ENCODE measurements at places on chromosomes 7 and 10.
A peak's percentile ranks its signal among the peaks of the same experiment; 100 is the strongest.

DNA sequence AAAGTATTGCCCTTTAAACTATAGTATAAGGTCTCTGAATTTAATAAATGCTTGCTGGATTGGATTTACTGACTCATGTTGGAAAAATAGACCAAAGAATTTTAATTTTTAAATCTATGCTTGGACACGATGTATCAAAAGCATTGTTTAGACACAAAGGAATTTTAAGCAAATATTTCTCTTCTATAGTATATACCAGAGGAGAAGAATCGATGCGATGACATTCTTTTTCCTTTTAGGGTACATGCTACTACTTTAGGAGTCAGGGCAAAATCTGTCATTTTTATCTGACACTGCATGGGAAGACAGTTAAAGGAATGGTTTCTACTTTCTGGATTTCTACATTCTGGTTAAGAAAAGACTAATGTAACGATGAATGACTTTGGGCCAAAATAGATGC, 339.9 kb downstream of the BMPER start:
- no peak overlapping the region for H3K4me3 ChIP-seq
- H3K36me3 ChIP-seq, result no peaks in the 10 kb centered on the region
- H3K27ac ChIP-seq, result no peak overlapping the region
- no peaks in the 10 kb centered on the region for H3K27me3 ChIP-seq

DNA sequence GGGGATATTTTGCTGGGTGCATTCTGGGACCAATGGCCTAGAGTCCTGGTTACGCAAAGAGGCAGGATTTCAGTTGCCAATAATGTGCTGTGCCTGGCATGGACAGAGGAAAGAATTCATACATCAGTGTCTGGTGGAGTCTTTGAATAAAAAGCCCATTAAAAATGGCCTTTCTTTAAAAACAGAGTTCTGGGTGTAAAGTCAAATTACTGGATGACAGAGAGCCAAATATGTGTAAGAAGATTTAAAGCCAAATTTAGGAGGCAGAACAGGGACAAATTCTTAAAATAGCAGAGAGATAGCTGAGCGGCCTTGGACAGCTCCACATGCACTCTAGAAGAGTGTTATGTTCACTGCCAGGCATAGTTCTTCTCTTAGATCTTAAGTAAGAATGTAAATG, 60.8 kb upstream of the MEOX2 start:
- no peaks in the 10 kb centered on the region for H3K4me1 ChIP-seq
- no peak overlapping the region for H3K4me3 ChIP-seq
- H3K27me3 ChIP-seq, result no peaks in the 10 kb centered on the region
- DNase-seq, result no peak
- no peaks in the 10 kb centered on the region for H3K36me3 ChIP-seq

- H3K27me3 ChIP-seq, result no peaks in the 10 kb centered on the region
- no peak for DNase-seq
- H3K27ac ChIP-seq, result no peak overlapping the region
- H3K4me1 ChIP-seq, result no peaks in the 10 kb centered on the region
- H3K4me3 ChIP-seq, result no peak overlapping the region
These were observed 1044.9 kb downstream of the TYW1 start for GRCh38 chr7:68041554-68041953.

GRCh38 chr7:54581511-54581910, 39.3 kb downstream of the VSTM2A start:
- no peaks in the 10 kb centered on the region for H3K27me3 ChIP-seq
- H3K4me3 ChIP-seq, result no peak overlapping the region
- no peaks in the 10 kb centered on the region for H3K4me1 ChIP-seq
- no peak for DNase-seq

GRCh38 chr7:142913051-142913450, 20.5 kb downstream of the TRPV5 start:
- H3K4me1 ChIP-seq, result peaks cover 15% of the 10 kb centered on the region
- H3K36me3 ChIP-seq, result no peaks in the 10 kb centered on the region
- no peak overlapping the region for H3K27ac ChIP-seq
- H3K4me3 ChIP-seq, result no peak overlapping the region
- DNase-seq, result no peak
- H3K27me3 ChIP-seq, result peaks cover 13% of the 10 kb centered on the region

DNA sequence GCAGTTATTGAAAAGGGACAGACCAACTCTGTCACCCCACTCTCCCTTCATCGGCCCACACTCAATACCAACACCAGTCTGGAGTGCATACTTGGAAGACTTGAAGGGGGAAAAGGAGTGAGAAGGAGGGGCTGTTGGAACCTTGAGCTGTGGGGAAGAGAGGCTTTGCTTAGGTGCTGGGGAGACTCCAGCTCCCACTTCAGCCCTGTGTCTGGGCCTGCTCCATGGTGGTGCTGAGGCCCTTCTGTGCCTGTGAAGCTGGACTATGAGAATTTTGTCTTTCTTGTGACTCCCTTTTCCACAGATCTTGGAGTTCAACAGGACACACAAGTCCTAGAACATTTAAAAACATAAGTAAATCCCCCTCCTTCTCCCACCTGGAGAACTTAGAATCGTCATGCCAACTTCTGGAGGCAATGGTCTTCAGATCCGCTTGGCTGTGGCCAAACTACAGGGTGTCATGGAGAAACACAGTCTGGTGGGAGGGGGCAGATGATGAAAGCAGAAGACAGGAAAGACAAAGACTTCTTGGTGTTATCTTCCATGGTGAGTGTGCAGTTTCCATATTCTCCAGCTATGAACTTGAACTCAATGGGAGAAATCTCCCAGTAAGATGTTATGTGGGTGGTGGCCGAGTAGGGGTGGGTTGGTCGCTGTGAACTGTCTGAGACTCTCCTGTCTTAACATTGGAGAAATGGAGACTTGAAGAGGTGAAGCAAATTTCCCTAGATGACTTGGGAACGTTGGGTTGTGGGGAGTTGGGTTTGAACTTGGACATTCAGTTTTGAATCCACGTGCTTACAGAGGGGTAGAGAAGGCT, 18.4 kb upstream of the GIMAP8 start:
- H3K4me3 ChIP-seq, result no peak overlapping the region
- DNase-seq, result no peak
- no peaks in the 10 kb centered on the region for H3K4me1 ChIP-seq
- no peaks in the 10 kb centered on the region for H3K36me3 ChIP-seq
- no peak overlapping the region for H3K27ac ChIP-seq

DNA sequence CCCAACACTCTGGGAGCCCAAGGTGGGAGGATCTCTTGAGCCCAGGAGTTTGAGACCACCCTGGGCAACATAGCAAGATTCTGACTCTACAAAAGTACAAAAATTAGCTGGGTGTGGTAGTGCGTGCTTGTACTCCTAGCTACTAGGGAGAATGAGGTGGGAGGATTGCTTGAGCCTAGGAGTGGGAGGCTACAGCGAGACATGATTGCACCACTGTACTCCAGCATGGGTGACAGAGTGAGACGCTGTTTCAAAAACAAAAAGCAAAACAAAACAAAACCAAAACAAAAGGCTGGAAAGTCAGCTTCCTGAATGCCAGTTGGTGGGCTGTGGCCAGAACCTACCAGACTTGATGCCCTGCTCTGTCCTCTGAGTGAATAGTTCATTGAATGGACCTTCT, 242.8 kb downstream of the PHTF2 start:
- no peaks in the 10 kb centered on the region for H3K36me3 ChIP-seq
- H3K27ac ChIP-seq, result no peak overlapping the region
- no peak for DNase-seq

DNA sequence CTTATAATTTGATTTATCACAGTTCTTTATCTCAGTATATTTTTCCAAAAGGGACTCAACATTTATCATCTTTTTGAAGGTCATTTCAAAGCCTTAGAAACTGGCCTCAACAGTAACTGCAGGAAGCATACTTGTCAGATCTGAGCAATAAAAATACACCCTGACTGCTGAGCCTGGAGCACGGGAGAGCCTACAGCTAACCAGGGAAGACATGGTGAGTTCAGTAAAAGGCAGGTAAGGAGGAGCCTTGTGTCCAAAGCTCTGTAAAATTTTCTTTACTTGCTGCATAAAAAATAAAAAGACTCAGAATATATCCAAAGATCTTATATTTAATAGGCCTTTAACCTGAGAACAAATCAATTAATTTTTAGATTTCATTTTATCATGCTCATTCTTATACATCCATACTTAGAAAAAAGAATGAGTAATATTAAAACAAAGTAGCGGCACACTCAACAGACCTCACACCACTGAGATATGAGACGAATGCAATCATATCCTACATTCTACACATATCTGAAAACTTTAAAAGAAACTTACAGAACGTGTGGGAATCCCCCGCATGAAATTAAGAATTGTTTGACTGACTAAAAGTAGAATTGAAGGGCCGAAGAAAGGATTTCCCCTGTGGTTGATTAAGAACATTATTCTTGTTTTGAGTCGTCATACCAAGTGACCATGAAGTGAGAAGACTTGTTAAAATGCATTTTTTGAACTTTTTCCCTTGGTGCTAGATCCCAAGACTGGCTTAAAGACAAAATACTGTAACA, 296.4 kb upstream of the MKLN1 start:
- H3K27ac ChIP-seq, result no peak overlapping the region
- no peak overlapping the region for H3K4me3 ChIP-seq
- H3K27me3 ChIP-seq, result no peaks in the 10 kb centered on the region
- no peak for DNase-seq
- no peaks in the 10 kb centered on the region for H3K4me1 ChIP-seq
- H3K36me3 ChIP-seq, result no peaks in the 10 kb centered on the region

- no peak overlapping the region for H3K4me3 ChIP-seq
- H3K4me1 ChIP-seq, result no peaks in the 10 kb centered on the region
- H3K36me3 ChIP-seq, result peaks cover 12% of the 10 kb centered on the region
- DNase-seq, result no peak
These were observed 133.7 kb downstream of the PIP4K2A start for GRCh38 chr10:22580711-22581110.

- peaks cover 22% of the 10 kb centered on the region for H3K36me3 ChIP-seq
- no peaks in the 10 kb centered on the region for H3K27me3 ChIP-seq
- DNase-seq, result no peak
- no peak overlapping the region for H3K27ac ChIP-seq
- peaks cover 12% of the 10 kb centered on the region for H3K4me1 ChIP-seq
These were observed 80.7 kb downstream of the ITGB8 start for GRCh38 chr7:20411372-20411771.

DNA sequence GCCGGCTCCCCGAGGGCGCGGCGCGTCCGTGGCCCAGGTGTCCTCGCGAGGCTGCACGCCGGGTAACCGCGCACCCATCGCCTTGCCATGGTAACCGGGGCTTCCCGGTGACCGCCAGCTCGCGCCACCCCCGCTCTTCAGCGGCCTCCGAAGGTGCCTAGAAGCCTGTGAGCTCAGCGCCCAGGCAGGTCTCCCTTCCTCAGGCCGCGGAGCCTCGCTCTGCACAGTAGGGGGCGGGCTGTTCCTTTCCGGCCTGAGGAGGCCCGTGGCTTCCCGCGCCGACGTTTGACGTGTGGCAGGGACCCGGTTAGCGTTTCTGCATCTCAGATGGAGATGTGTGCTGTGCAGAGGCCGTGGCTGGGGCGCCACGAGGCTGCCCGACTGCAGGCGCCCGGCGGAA, 117.1 kb downstream of the DYNC2I1 start:
- peak; percentile 41 for DNase-seq
- H3K4me3 ChIP-seq, result no peak overlapping the region
- no peaks in the 10 kb centered on the region for H3K36me3 ChIP-seq
- no peaks in the 10 kb centered on the region for H3K27me3 ChIP-seq
- no peaks in the 10 kb centered on the region for H3K4me1 ChIP-seq

DNA sequence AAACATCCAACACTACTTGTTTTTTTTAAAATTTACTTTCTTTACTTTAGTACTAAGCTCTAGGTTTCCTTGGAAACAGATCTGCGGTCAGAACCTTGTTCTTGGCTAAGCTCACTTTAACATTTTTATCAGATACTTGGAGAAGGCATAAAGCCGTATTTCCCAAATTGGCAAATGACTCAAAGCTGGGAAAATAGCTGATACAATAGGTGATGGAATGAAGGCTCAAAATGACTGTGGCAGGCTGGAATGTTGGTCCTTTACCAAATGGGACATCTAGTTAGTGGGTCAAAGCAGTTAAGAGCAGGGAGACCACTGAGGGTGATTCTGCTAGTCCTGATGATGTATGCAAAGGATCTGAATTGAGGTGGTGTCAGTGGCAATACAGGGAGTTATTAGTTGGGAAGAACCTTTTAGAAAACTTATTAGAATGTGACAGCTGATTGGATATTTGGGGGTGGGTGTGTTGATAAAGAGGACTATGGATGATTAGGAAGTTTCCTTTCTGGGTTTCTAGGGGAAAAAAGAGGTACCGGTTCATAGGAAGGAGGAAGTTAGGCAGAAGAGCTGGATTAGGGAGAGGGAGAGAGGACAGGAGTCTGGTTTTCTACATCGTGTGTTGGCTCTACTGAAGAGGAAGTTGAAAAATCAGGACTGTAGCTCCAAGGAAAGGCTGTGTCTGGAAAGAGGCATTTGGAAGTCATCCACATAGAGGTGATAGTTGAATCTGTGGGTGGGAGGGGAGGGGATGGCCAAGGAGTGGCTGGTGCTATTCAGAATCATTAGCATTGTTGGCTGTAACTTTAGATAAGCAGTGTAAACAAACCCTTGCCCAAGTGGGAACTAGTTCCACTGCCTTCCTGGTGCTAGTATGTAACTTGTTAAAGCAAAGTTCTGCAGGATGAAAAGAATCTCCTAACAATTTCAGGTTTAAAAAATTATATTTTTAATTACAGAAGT, 13.1 kb downstream of the PLCE1 start:
- peaks cover 10% of the 10 kb centered on the region for H3K36me3 ChIP-seq
- peak overlapping the region; percentile 85 for H3K27ac ChIP-seq
- H3K4me1 ChIP-seq, result peaks cover 27% of the 10 kb centered on the region
- H3K27me3 ChIP-seq, result no peaks in the 10 kb centered on the region
- no peak overlapping the region for H3K4me3 ChIP-seq

DNA sequence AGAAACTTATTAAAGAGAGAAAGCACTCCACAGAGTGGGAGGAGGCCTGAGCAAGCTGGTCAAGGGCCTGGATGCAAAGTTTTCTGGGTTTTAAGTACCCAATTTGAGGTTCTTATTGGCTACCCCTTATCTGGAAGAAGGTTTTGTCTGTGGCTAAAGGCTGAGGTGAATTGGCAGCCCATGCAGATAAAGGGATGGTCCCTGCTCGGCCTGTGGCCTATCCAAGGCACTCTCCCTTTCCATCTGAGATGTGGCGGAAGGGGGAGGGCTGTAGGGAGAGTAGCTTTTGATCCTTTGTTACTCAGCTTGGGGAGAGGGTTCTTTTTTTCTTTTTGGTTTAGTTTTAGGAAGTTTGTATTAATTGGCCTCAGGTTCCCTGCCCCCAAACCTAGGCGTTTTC, 465.1 kb downstream of the ATRNL1 start:
- no peaks in the 10 kb centered on the region for H3K4me1 ChIP-seq
- DNase-seq, result no peak
- no peaks in the 10 kb centered on the region for H3K36me3 ChIP-seq
- H3K27ac ChIP-seq, result no peak overlapping the region
- no peaks in the 10 kb centered on the region for H3K27me3 ChIP-seq

GRCh38 chr7:142939226-142939910, at the start of gene LLCFC1:
Gene LLCFC1 (plus strand): TSS chr7:142939484. CDS start chr7:142939622, 138 bp downstream.
- no peaks in the 10 kb centered on the region for H3K27me3 ChIP-seq
- no peak within 1 kb of the TSS for H3K4me3 ChIP-seq
- peaks cover 3% of the 10 kb centered on the region for H3K36me3 ChIP-seq
- peak; percentile 45 for DNase-seq
- no peaks in the 10 kb centered on the region for H3K4me1 ChIP-seq
- no peak within 1 kb of the TSS for H3K27ac ChIP-seq

GRCh38 chr7:6359021-6359420, 86.6 kb upstream of the CYTH3 start:
- DNase-seq, result no peak
- H3K4me1 ChIP-seq, result peaks cover 7% of the 10 kb centered on the region
- no peaks in the 10 kb centered on the region for H3K36me3 ChIP-seq
- H3K4me3 ChIP-seq, result no peak overlapping the region
- H3K27ac ChIP-seq, result no peak overlapping the region
